ENCODE measurements at places on chromosomes 4 and X.

- DNase-seq, result no peak
Measured at GRCh38 chrX:108582151-108582550, 142.5 kb downstream of the COL4A5 start.

DNA sequence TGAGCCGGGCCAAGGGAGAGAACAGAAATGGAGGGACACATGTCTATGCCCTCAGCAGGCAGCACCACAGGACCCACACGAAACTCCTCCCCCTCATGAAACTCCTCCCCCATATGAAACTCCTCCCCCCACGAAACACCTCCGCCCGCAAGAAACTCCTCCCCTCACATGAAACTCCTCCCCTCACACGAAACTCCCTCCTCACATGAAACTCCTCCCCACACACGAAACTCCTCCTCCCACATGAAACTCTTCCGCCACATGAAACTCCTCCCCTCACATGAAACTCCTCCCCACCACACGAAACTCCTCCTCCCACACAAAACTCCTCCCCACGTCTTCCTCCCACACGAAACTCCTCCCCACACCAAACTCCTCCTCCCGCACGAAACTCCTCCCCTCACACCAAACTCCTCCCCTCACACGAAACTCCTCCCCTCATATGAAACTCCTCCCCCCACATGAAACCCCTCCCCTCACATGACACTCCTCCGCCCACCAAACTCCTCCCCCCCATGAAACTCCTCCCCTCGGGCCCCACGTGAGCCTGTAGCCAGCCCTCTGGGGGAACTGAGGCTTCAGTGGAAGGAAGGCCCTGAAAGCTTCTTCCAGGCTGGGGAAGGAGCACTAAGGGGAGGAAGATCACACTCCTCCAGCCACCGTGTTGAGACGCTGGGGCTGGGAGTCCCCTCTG, 15.2 kb downstream of the ADRA2C start:
- DNase-seq, result peak; percentile 13

DNA sequence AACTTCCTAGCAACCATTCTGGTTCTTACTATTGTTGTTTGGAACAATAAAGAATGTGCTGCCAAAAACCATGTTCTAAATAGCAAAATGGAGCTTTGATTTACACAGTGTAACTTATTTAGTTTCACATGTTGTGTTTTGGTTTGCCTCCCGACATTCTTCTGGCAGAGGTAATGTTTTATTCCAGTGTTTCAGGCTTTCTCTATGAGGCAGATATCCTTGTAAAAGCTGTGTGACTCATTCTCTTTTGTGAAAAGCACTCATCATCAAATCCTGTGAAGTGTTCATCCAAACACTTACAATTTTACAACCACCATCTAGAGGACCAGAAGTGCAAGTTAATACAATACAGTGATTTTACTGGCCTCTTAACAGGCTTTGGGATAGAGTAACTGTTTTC, 219.0 kb upstream of the GIMD1 start:
- DNase-seq, result peak; percentile 75

GRCh38 chrX:79100791-79101484, 43.5 kb upstream of the GPR174 start:
- no peak for DNase-seq

- no peak for DNase-seq
Measured at GRCh38 chr4:52813546-52813945, 48.6 kb upstream of the RASL11B start.

DNA sequence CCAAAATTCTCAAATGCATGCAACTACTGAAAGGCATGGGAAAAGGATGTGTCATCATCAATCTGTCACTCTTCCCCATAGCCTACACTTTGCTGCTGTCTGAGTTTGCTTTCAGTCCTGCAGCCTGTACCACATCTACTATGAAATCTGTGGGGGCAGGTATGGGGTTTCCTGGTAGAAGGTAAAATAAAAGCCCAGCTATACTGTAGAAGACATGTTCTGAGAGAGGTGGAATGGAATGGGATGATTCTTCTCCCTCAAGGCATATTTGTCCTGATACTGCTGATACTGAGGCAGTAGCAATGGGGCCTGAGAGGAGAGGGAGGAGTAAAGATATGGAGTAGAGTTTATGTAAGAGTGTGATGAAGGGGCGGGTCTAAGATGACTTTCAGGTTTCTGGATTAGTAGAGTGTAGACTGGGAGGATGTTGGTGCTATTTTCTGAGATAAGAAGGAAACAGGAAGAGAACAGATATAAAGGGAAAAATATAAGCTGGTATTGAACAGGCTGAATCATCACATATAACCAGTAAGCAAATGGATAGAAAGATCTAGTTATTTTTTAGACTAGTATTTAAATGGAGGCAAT, 38.7 kb upstream of the GYPA start:
- no peak for DNase-seq

DNA sequence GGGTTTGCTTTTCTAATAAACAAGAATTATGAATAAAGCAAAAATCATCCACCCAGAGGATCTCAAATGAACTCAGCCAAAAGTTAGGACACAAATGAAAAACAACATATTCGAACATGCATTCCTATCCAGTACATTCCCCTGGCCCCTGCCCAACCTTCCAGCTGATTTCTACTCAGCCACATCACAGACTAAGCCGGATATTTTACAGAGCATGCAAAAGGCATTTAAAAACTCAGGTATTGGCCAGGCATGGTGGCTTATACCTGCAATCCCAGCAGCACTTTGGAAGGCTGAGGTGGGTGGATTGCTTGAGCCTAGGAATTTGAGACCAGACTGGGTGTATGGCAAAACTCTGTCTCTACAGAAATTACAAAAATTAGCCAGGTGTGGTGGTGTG, 54.6 kb downstream of the RELL1 start:
- no peak for DNase-seq

GRCh38 chr4:53021754-53022512, 159.8 kb downstream of the RASL11B start:
- DNase-seq, result no peak

GRCh38 chr4:5683566-5683965, 24.8 kb downstream of the EVC2 start:
- DNase-seq, result no peak

- no peak for DNase-seq
Measured at GRCh38 chrX:101619364-101619763, 1.6 kb upstream of the ARMCX6 start.

GRCh38 chr4:67332627-67333026, 212.7 kb downstream of the CENPC start:
- DNase-seq, result peak; percentile 48

DNA sequence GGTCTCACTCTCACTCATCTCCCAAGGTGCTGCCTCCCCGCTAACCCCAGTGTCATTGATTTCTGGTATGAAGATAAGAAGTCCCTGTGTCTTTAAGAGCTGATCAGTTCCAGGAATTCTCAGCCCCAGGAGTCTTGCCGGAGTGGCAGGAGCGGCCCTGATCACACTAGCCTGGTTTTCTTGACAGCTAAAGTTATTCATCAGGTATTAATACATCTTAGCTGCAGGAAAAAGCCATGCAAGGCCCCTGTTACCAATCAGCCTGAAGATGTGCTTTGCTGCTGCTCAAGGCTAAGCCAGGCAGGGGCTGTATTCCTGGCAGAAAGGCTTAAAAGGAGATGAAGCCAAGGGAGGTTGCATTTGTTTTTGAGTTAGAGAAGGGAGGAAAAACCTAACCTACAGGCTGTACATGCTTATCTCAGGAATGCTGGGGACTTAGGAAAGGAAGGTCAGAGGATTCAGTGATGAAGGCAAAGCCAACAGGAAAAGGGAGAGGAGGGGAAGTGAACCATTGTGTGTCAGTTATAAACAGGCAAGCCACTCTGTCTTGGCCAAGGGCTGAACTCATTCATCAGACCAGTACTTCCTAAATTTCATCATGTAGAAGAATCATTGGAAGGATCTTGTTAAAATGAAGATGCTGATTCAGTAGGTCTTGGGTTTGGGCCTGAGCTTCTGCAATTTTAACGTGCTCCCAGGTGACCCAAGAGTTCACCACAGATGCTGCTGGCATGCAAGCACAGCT, 8.6 kb downstream of the SRPX start:
- peak; percentile 54 for DNase-seq

DNA sequence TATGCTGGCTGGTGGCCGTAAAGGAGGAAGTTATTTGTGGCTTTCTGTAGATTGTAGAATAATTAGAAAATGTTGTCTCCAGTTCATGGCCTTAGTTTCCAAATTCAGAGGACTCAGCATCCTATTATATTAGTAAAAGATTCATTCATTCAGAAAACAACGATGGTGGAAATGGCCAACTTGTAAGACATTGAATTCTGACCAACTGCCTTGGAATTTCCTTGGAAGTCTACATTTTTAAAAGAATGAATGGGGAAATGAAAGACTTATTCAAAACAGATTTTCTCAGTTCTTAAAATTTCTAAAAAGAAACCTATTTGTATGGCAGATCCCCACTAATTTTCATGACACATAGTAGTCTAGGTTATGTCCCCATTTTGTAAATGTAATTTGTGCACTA, 561.5 kb downstream of the ANKRD50 start:
- no peak for DNase-seq

- no peak for DNase-seq
Measured at GRCh38 chr4:36290641-36291040, 9.2 kb downstream of the DTHD1 start.

DNA sequence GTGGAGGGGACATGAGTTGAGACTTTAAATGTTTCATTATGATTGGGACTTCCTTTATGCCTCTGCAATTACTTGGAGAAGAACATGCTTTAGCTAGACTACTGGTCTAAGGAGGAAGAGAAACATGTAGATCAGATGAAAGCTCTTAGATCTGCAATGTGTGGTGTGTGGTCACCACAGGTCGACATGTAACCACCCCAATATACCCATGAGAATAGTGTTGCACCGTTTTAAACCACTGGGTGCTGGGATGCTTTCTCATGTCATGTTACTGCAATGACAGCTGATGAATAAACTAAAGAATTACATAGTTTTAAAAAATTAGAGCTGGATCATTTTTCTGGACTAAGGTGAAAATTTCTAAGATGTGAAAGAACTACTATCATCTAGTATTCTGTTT, 1039.7 kb downstream of the RAPGEF2 start:
- DNase-seq, result no peak

- peak; percentile 19 for DNase-seq
Measured at GRCh38 chrX:69503782-69504625, at the start of gene NALF2. NALF2 (plus strand) TSS chrX:69504326; CDS start chrX:69505283, 957 bp downstream.

- DNase-seq, result no peak
Measured at GRCh38 chrX:43333543-43333942, 322.6 kb upstream of the MAOA start.

- no peak for DNase-seq
Measured at GRCh38 chr4:165635381-165635780, 237.7 kb upstream of the TLL1 start.

DNA sequence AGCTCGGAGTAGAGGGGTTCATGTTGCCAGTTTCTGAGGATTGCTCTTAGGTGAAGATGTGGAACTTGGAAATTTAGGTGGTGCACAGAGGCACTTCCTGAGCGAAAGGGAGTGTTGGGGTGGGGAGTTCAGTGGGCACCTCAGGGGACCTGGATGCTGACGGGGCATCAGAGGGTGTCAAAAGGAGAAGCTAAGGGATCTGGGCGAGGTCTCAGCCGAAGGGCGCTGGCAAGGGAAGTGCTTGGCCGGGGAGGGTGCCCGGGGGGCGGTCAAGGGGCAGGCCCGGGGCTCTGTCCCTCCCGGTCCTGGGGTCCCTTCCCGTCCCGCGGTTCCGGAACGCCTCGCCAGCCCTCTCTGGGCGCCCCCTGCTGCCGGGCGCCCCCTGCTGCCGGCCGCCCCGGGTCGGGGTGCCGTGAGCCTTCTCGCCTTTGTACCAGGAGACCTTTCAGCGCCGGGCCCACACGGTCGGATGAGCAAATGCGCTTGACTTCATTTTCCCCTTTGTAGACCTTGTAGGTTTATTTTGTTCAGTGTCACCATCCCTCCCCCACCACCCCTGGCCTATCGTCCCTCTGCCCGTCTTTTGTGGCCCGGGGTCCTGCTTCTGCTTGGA, 3.0 kb upstream of the PHOX2B start:
- DNase-seq, result peak; percentile 37

- peak; percentile 14 for DNase-seq
Measured at GRCh38 chrX:120358737-120359456, 3.0 kb upstream of the ATP1B4 start.

- DNase-seq, result no peak
Measured at GRCh38 chrX:87434618-87435017, 83.0 kb upstream of the KLHL4 start.

GRCh38 chr4:46397394-46397793, 7.5 kb upstream of the GABRA2 start:
- no peak for DNase-seq

- DNase-seq, result peak; percentile 54
Measured at GRCh38 chrX:373641-374471, 12.9 kb downstream of the PPP2R3B start.

DNA sequence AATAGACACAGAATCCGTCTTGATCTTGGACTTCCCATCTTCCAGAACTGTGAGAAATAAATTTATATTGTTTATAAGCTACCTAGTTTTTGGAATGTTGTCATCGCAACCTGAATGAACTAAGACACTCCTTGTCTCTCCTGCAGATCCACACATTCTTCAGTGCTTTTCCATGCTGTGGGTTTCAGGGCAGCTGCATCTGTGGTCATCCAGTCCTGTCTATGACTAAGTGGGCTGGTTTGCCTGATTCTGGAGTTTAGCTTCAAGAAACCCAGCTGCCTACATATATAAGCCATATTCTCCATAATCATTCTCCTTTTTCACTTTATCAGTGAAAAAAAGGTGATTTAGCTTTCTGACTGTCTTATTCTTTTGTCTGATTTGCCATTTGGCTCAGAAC, 170.3 kb upstream of the KIT start:
- DNase-seq, result no peak

- no peak for DNase-seq
Measured at GRCh38 chr4:189096717-189097116, 844.0 kb upstream of the FRG1 start.

DNA sequence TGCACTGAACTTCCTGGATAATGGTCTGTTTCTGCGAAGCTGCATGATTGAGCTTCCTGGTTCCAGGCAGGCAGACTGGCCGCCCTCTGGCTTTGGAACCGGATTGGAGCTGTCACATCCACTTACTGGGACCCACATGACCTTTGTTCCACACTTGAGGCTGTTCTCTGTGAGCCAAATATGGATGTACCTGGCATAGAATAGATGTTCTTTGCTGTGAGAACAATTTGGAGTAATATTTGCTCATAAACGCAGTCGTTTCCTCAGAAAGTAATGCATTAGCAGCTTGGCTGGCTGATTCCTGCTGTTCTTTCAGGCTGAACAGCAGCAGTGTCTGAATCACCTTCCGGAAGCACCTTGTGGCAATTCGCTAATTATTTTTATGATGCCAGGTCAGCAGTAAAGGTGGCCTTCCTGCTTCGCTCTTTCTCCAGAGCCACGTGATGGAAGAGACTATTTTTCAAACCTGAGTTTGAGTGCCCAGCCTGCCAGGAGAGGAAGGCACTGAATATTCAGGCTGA, 78.1 kb upstream of the BOD1L1 start:
- DNase-seq, result peak; percentile 3

GRCh38 chr4:133498149-133498548, 349.1 kb downstream of the PCDH10 start:
- peak; percentile 85 for DNase-seq

Measured in ELR (cell line).